T-helper 17 cell (primary cell): ENCODE measurements at places on chromosomes 3 and 15.

GRCh38 chr3:33380653-33381052, 59.6 kb downstream of the UBP1 start:
- no peak for DNase-seq

DNA sequence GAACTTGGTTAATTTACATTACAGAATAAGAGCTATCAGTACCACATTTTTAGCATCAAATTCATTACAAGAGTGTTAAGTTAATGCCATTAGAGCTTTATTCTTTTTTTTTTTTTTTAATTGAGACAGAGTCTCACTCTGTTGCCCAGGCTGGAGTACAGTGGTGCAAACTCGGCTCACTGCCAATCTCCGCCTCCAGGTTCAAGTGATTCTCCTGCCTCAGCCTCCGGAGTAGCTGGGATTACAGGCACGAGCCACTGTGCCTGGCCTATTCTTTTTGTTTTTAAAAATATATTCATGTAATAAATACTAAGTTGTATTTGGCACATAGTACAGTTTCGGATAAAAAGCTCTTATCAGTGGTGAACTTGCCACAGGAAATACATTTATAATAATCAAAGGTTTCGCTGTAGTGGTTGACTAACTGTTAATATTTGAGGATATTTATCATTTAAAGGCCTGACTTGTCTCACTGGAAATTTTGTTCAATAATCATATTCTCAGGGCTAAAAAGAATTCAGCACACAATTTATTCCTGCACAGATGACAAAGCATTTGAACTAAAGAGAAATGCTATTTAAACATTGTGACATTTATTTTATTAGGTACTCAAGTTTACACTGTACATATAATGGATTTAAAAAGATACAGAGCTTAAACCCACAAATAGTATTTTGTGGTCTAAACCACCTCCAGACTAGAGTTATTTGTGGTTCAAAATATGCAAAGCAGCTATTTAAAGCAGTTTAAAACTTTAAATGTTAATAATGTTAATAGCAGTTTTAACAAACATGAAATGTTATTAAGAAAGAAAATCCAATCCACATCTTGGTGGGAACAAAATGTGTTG, 6.1 kb upstream of the LEKR1 start:
- no peak for DNase-seq

DNA sequence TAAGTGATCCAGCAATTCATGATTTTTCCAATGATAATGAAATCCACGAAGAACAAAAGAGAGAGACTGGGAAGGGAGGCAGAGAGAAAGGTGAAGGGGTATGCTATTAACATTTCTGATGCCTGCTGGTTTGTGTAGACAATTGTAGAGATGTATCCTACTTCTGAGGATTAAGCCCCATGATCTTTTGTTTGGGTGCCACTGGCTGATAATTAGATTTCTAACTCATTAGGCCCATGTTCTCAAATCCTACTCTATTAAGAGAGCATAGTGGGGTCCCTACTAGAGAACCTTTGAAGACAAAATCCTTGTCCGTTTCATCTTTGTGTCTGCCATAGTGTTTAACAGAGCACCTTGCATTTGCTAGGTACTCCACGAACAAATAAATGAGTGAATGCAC, 2.7 kb upstream of the GNB4 start:
- no peak for DNase-seq

GRCh38 chr3:196108075-196108743, 26.3 kb upstream of the TFRC start:
- DNase-seq, result no peak

DNA sequence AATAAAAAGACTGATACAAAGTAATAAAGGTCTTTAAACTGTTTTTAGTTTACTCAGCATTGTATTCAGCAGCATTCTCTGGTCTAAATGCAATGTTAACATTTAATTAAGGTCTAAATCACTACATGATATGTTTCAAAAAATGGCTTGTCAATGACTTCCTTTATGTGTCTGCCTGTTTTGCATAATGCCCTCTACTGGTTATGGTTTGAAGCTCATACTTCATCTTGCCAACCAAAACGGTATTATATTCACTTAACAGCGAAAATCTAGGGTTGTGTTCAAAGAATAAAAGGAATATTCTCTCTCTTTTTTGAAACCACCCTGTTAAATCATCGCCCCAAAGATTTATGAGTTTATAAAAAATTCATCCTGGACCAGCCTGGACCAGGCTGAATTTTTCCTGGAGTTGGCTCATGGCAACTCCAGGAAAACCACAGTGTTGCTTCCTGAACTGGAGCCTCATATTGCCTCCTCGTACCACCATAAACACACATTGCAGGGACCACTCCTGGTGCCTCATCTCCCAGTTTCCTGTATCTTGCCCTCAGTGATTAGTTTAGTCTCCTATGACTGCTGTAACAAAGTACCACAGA, 6.7 kb upstream of the NCEH1 start:
- DNase-seq, result no peak

DNA sequence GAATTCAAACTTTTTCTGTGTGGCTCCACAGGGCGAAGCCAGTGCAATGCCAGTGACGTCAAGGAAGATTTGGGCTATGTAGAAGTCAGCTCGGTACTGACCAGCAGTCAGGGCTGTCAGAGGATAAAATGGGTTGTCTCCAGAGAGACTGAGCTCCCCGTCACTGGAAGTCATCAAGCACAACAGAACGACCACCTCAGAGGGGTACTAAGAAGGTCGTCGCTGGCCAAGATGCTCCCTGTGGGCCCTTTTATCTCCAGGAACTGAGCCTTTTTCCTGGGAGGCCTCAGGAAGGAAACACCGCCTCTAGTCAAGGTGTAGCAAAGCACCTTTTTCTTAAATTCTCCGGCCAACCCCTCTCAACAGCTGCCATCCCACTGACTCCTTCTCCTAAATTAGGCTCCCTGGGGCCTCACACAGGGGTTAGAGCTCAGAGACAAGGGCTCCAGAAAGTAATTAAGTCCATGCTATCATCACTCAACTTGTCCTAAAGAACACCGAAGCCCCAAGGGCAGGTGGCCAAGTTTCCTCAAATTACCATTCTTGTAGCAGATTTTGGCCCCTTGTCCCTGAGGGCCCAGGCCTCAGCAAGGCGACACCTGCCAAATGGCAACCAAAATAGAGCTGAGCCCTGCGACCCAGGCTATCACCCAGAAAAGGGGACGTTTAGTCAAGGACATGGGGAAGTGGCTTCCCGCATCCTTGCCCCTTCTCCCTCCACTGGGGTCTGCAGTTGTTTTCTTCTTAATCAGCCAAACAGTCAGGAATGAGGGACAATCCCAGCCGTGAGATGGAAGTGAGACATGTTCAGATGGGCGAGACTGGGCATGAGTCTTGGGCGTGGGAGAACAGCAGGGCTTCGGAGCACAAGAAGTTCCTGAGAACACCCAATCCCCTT, 48.0 kb downstream of the SSUH2 start:
- no peak for DNase-seq

GRCh38 chr3:123720638-123721037, 135.8 kb upstream of the HACD2 start:
- DNase-seq, result no peak

DNA sequence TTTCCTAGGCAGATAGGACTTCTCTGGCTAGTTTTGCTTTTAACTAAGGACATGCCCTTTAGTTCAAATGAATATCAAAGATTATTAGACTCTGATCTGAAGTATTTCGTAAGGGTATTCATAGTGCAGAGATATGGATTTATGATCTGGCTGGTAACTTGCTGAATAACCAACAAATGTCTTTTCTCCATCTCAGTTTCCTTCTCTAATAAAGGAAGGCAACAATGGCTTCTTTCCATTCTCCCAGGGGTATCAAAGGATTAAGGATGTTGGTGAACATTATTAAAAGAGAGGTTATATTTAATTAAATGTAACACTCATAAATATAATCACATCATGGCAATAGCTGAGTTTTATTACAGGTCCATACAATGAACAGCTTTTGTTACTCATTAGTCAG, 79.2 kb upstream of the STXBP5L start:
- DNase-seq, result no peak
